ENCODE measurements at places on chromosomes 4 and X. TPM values are rescaled to one million over a fixed set of nuclear protein-coding genes. Genes with fewer than 3 reads are reported as not detected.

ASB12 gene
- polyA plus RNA-seq = not detected

NPY1R gene
- polyA plus RNA-seq = not detected

MAGEC1 gene
- 22.2 TPM for polyA plus RNA-seq

AKAP14 gene
- 0.23 TPM for polyA plus RNA-seq

NLRP2B gene
- polyA plus RNA-seq = not detected

- DNase-seq = no peak
These were observed 43.8 kb downstream of the NELFA start for GRCh38 chr4:1964971-1965370.

- DNase-seq = no peak
These were observed 19.4 kb downstream of the SORBS2 start for GRCh38 chr4:185792384-185793115.

DNA sequence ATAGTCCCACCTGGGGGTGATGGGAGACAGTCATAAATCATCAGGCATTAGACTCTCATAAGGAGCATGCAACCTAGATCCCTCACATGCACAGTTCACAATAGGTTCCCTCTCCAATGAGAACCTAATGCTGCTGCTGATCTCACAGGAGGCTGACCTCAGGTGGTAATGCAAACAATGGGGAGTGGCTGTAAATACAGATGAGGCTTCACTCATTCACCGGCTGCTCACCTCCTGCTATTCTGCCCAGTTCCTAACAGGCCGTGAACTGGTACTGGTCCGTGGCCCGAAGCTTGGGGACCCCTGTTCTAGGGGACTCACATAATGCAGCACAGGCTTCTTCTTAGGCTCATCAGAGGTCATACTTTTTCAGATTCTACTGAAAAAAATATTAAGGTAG, 625.9 kb upstream of the AGA start:
- no peak for DNase-seq

DNA sequence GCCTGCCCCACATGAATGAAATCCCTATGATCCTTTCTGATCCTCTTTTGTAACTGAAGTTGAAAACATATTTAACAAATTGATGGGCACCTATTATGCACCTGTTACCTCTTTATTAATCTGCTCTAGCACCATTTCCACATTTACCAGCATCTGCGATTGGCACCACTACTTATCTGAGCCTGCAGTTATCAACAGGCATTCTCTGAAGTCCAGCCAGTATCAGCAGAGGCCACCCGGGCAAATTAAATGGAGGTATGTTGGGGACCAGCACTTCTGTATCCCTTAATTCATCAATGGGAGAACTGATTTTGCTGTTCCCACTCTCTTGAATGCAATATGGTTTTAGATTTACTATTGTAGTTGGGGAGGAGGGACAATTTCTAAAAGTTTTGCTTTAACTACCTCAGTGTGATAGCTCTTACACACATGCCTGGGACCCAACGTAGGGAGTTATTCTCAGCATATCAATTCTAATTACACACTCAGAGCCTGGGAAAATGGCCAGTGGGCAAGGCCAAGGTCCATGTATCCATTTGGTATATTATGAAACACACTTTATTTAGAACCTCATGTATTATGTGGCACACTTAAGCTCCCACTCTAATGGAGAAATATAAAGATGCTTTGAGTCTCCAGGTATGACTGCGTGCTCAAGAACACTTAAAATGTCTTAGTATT, 1927.1 kb upstream of the PCDH7 start:
- no peak for DNase-seq

DNA sequence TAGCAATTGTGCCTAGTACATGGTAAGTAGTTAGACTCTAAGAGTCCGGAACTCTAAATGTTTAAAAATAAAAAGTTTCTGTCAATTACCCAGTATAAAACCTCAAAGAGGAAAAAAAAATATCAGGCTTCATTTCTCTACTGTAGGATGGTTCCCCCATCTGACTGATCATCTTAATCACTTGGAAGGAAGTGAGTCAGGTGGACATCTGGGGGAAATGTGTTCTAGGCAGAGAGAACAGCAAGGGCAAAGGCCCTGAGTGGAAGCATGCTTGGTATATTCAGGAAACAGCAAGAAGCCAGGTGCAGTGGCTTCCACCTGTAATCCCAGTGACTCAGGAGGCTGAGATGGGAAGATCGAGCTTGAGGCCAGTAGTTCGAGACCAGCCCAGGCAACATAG, 2.9 kb upstream of the EIF1AX start:
- DNase-seq = no peak

GRCh38 chr4:142009751-142010150, 373.4 kb downstream of the IL15 start:
- no peak for DNase-seq

DNA sequence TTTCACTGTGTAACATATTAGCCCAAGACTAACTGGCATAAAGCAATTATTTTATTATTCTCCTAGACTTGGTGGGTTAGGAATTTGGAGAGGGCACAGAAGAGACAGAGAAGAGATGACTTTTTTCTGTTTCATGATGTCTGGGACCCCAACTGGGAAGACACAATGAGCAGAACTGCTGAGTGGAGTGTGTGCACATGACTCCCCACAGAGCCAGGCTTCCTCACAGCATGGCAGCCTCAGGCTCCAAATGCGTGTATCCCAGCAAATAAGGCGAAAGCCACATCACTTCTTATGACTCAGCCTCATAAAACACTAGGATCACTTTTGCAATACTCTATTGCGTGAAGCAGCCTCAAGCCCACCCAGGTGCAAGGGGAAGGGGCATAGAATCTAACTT, 68.4 kb downstream of the MFAP3L start:
- DNase-seq = no peak

DNA sequence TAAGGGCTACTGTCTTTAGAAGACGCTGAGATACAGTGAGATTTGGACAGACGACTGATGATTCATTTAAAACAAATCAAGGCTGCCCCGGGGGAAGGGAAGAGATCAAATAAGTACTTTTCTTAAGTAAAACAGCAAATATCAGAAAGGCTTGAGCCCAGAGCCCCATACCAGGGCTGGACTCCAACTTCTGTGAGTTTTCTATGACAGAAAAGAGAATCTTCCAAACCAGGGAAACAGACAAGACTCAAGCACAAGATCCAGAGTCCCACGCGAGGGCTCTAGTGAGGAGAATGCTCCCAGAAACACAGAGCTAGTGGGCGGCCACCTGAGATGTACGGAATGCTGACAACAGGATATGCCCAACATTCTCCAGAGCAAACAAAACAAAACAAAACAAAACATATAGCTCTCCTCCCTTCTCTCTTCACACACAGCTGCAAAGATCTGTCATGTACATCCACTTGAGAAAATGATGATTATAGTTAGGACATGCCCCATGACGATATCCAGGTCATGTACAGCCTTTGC, 13.1 kb downstream of the ACSL1 start:
- DNase-seq = no peak

DNA sequence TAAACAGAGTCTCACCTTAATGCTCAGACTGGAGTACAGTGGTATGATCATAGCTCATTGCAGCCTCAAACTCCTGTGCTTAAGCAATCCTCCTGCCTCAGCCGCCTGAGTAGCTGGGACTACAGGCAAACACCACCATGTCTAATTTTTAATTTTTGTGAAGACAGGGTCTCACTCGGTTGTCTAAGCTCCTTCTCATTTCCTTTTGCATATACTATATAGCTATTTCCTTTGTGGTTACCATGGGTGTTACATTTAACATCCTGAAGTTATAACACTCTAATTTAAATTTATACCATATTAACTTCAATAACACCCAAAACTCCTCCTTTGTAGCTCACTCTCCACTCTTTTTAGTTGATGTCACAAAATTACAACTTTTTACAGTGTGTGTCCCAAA, 114.3 kb downstream of the DCK start:
- DNase-seq = no peak

Data from SK-N-SH (cell line).